ENCODE measurements at places on chromosomes 3 and 15.

DNA sequence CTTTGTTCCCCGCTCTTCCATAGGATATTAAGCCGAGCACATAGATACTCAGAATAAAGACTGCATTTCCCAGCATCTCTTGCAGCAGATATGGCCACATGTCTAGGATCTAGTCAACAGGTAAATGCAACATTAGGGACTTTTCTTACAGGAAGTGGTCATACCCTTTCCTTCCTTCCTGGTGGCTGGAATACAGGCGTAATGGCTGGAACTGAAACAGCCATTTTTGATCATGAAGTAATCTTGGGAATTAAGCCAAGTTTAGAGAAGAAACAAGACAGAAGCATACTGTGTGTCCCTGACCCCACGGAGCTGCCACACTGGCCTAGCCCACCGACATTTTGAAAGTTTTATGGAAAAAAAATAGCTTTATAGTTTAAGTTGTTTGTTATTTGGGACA, 234.0 kb downstream of the XXYLT1 start:
- no peak for DNase-seq

DNA sequence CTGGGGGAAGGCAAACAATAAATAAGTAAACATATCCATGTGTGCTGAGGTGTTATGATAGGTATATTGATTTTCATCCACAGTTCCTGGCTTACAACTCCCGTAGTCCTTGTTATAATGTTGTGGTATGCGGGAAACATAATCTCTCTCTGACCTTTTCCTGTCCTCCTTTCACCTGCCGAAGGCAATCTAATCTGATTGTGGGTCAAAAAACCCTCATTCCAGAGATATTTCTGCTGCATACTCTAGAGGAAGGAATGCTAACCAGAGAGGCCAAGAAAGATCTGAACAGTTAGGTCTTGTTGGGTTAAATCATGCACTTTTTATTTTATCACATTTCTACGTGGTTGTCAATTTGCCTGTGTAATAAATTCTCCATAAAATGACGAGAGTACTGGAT, 383.6 kb upstream of the SEMA6D start:
- DNase-seq = no peak

DNA sequence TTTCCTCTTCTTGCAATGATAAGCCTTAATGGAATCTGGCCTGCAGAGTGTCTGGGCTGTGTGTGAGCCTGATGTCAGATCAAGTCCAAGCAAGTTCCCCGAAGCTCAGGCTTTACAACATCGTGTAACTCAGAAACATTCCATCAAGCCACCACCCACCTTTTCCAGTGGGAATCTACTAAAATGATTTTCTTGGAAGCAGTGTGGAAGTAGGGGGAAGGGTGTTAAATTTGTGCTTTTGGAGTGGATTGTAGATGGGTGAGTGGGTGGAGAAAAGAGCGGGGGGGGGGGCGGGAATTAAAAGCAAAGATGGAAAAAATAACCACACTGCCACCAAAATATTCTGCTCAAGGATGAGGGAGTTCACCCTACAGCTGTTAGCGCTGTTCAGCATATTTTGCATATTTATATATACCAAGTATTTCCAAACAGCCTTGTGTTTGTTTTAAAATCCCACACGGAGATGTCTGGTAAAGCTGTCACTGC, 53.6 kb downstream of the VGLL3 start:
- no peak for DNase-seq

DNA sequence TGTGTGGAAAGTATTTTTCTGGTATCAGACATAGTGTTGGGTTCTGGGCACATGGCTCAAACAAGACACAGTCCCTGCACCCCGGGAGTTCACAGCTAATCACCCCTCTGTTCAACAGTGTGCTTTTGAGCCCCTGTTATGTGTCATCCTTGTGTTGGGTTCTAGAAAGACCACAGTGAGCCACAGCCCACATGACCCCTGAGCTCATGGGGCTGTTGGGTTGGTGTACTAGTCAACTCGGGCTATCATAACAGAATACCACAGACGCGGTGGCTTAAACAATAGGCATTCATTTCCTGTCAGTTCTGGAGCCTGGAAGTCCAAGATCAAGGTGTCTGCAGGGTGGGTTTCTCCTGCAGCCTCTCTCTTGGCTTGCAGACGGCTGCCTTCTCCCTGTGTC, 100.0 kb downstream of the DNAJB8 start:
- DNase-seq = no peak

DNA sequence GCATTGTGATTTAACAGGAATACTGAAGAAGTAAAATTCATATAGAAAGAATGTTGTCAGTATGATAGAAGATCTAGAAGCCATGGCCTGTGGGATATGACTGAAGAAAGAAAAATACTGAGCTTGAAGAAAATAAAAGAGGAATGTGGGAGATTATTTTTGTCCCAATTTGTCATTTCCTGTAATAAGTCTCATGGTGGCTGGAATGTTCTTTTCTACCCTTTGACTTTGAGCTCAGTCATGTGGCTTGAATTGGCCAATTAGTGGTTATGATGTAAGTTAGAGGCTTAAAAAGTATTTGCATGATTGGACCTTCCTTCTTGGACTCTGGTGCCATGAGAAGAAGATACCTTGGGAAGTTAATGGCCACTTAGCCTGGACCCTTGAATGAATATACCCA, 14.1 kb downstream of the APH1B start:
- no peak for DNase-seq

- no peak for DNase-seq
These were observed 6.6 kb downstream of the DUOX1 start for GRCh38 chr15:45136378-45136764.

GRCh38 chr3:55711646-55712045, 224.5 kb upstream of the WNT5A start:
- no peak for DNase-seq

Measured in effector CD8-positive, alpha-beta T cell (primary cell).